NCI-H187 treated with DMSO at 0.1 percent for 48 hours (cell line): ENCODE measurements at places on chromosomes 3 and 15.

GRCh38 chr3:123343296-123344174, 105.4 kb downstream of the ADCY5 start:
- no peak for DNase-seq

- no peak for DNase-seq
Observed at GRCh38 chr15:91265416-91265940, 165.4 kb downstream of the SV2B start.

- DNase-seq: no peak
Observed at GRCh38 chr15:67731112-67731721, 94.1 kb upstream of the SKOR1 start.

GRCh38 chr3:42547401-42547945, 34.3 kb downstream of the SEC22C start:
- DNase-seq: no peak

DNA sequence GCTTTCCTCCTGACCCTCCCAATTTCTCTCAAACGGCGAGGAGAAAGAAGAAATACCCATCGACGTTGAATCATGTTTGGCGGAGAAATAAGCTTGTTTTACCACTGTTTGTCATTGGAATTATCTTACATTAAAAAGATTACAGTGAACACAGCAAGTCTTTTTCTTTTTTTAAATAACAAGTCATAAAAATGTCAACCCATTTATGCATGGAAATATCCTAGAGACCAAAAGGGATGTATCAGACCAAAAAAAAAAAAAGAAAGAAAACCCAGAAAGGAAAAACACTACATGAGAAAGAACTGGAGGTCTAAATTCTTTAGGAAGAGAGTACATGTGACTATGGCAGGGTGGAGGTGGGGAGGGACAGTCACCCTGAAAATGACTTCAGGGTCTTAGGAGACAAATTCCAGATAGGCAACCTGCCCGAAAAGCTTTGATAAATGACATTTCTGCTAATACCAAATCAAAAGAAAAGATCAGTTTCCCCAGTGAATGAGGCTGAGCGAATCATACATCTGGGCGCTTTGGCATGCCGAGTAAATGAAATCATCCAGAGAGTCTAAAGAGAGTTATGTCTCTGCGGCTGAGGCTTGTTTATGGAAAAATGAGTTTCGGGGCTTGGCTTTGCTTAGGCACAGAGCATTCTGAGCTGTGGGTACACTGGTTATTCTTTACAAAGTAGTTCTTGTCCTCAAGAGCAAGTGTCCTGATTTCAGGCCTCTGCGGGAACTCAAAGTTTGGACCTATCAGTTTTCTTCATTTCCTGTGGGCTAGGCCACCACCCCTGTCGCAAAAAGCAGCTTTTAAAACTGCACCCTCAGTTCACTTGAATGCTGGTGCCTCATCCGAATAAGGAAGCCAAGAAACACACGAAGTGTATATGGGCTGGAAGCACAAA, 110.1 kb upstream of the TGFBR2 start:
- no peak for DNase-seq

DNA sequence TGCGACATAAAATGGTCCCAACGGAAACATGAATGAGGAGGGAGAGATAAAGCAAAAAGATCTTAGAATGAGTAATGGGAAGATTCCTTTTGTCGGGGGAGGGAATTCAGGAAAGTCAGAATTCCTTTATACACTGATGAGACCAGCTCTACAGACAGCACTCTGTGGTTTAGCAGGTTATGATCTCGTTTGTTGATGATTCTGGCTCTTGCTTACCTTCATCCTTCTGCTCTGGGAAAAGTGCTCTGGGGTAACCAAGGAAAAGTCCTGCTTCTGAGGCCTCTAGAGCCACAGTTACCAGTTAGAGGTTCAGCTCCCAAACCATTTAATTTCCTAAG, 150.7 kb upstream of the NR2E3 start:
- DNase-seq: no peak
